ENCODE measurements at places on chromosomes 13 and 19.
A peak's percentile ranks its signal among the peaks of the same experiment; 100 is the strongest.

DNA sequence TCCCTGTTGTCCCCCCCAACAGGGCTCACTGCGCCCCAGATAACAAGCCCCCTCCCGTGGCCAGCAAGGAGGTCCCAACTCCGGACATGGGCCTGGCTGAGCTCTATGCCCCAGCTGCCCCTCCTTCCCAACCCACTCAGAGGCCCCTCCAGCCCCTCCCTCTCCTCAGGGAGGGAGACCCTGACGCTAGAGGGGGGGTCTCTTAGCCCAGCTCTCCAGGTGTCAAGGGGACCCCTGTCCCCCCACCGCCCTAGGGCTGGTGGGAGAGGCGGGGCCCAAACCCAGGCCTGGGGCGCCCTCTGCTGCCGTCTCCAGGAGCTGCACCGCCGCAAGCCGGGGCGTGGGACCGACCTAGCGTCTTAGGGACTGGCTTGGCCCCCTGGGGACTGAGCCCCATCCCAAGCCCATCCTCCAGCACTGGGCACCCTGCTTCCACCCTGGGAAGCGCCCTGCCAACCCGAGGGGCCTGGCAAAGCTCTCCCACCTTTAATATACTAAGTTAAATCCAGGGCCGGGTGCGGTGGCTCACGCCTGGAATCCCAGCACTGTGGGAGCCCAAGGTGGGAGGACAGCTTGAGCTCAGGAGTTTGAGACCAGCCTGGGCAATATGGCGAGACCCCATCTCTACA, 1.4 kb downstream of the GRIN3B start:
- DNase-seq = peak; percentile 41

DNA sequence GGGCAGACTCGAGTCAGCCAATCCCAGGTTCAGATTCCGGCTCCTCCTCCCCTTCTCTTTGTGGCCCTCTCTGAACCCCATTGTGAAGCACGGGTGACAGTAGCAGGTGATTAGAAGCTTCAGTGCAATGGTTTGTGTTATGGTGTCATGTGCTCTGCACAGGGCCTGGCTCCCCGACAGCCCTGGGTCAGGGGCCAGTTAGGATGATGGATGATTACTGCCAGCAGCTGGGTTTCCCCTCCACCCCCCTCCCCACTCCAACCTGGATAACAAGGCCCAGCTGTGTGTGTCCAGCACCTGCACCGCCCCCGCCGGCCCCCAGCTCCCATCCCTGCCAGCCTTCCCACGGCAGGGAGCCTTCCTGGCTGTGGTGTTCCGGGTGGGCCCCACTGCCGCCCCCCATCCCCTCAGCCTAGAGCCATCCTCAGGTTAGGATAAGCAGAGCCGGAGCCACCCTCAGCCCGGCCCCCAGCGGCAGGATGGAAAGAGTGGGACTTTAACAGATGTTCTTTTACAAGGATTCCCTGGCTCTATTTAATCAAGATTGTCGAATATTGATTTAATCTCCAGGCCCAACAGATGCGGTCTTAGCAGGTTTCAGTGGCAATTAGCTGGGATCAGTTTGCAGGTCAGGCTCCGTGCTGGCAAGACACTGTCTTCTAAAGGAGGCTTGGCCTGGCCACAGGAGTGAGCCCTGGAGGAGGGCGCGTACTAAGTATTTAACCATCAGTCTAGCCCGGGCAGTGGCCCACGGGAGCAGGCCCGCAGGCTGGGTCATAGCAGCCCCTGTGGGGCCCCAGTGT, 156.2 kb downstream of the SIPA1L3 start:
- DNase-seq = no peak

GRCh38 chr13:67296511-67296910, 66.4 kb upstream of the PCDH9 start:
- no peak for DNase-seq

DNA sequence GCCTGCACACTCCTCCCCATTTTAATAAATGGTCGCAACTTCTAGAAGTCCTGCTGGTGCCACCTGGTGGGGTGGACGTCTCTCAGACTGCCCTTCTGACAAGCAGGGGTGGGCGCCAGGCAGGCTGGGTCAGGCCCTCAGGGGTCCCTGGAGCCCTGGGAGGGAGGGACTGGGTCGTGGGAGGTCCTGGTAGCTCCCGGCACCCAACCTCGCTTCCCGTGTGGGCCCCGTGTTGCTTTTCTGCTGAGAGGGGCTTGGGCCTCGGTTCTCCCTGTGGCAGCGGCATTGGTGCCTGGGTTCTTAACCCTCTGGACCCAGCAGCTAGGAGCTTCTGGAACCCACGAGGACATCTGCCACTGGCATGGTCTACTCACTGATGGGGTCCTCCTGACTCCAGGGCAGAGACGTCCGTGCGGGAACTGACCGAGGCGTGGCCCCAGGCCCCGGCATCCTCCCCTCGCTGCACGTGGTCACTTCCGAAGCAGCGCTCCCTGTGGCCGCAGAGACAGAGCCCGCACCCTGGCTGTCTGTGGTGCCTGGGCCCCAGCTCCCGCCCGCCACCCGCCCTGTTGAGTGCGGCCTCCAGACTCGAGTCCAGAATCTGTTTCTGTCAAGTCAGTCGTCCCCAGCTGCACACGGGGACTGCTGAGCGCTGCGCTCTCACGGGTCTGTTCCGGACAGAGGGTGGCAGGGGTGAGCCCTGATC, 6.0 kb upstream of the TMPRSS9 start:
- no peak for DNase-seq

GRCh38 chr13:37090912-37091311, 14.6 kb downstream of the CSNK1A1L start:
- no peak for DNase-seq

- DNase-seq = no peak
Observed at GRCh38 chr13:63088226-63088625, 1672.6 kb upstream of the PCDH20 start.
